ENCODE measurements at places on chromosomes 12 and 14.

DNA sequence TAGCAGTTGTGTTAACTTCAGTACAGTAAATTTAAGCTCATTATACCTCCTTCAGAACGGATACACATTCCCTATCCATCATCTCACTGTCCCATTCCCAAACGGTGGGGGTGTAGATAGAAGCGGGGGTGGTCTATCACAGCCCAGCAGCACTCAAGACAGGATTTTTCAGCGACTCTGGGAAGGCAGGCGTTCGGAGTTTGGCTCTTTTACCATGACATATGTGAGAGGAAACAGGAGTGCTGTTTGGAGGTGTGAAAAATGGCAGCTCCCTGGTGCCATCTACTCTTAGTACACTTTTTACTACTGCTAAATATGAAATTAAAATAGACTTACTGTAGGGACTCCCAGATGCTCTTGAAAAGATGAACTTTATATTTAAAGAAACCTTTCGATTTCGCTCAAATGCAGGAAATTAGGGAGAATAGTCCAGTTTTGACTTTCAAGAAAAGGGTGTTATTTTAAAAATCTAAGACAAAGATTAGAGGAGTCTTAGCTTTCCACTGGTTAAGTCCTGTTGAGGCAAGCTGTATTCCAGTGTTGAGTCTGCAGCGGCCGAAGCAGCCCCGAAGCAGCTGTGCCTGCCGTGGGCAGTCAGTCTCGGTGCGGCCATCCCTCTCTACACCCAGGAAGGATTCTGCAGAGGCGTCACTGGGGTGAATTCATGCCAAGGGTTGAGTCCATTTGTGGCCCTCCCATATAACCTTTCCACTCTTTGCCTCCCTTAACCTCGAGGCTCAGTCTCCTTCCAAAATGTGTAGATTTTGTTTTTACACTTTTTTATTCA lies 42.1 kb downstream of the KCNMB4 start:
- H3K27ac ChIP-seq = no peak overlapping the region
- H3K36me3 ChIP-seq = no peaks in the 10 kb centered on the region
- H3K4me3 ChIP-seq = no peak overlapping the region

DNA sequence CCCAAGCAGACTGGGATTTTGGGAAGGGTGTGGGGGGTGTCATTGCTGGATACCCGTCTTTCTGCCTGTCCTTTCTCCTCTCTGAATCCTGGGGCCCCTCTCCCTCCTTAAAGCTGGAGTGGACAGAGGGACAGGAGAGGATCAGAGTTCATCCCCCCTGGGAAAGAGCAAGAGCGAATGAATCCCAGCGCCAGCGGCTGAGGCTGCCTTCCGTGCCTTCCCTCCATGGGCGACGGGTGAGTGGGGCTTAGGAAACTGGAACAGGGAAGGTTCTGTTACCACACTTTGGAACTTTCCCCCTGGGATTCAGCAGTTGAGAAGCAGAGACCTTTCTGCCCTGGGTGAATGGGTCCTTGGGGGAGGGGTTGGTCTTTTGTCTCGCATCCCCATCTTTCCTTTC lies 16.2 kb upstream of the RIN3 start:
- no peak overlapping the region for H3K27ac ChIP-seq
- DNase-seq = no peak
- H3K4me1 ChIP-seq = no peaks in the 10 kb centered on the region
- no peaks in the 10 kb centered on the region for H3K27me3 ChIP-seq

- H3K27me3 ChIP-seq = no peaks in the 10 kb centered on the region
- DNase-seq = no peak
Measured at GRCh38 chr12:46524778-46525177, 152.2 kb upstream of the SLC38A2 start.

DNA sequence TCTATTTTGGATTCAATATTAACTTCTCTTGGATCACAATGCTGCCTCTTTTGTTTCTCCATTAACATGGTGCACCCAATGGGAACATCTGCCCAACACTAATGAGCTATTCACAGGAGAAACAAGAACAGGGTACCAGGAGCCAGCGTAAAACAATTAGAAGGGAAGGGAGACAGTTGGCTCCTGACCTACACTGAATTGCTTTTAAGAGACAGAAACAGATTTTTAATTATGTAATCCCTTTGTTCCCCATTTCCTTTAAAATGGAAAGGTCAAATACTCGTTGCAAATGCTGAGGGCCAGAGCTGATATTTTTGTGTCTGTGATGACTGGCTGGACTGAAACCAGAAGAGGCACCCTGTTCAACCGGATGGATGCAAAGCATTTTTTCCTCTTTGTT lies 108.3 kb downstream of the SEC23A start:
- no peak overlapping the region for H3K27ac ChIP-seq
- H3K27me3 ChIP-seq = no peaks in the 10 kb centered on the region

DNA sequence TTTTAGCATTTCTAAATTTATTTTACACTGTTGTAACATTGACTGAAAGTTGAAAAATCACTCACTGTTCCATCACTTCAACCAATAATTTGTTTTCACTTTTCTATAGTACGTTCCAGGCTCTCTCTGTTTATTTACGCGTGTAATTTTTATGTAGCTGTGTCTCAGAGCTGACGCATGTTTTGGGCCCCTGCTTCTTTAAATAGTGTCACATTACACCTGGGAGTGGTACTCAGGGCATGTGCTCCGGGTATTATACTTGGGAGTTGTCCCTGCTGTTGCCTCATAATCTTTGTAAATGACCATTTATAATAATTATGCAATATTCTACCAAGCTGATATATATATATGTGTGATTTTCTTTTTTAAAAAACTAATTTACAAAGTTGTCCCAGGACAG lies 132.8 kb upstream of the CPM start:
- H3K36me3 ChIP-seq = no peaks in the 10 kb centered on the region
- H3K4me3 ChIP-seq = no peak overlapping the region
- peaks cover 24% of the 10 kb centered on the region for H3K4me1 ChIP-seq
- DNase-seq = peak; percentile 87

DNA sequence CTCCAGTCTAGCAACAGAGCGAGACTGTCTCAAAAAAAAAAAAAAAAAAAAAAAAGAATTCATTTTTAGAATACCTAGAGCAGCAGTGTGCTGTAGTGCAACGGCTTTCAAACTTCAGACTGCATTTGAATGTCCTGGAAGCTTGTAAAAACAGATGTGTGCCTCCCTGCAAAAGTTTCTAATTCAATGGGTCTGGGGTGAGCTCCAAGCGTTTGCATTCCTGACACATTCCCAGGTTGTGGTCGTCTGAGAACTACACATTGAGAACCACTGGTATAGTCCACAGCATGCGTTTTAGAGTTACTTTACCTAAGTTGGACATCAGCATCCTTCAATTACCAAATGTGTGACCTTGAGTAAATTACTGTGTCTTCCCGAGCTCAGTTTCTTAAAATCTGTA lies 816.8 kb downstream of the NRXN3 start:
- H3K4me3 ChIP-seq = no peak overlapping the region
- peaks cover 16% of the 10 kb centered on the region for H3K27me3 ChIP-seq
- no peak for DNase-seq

DNA sequence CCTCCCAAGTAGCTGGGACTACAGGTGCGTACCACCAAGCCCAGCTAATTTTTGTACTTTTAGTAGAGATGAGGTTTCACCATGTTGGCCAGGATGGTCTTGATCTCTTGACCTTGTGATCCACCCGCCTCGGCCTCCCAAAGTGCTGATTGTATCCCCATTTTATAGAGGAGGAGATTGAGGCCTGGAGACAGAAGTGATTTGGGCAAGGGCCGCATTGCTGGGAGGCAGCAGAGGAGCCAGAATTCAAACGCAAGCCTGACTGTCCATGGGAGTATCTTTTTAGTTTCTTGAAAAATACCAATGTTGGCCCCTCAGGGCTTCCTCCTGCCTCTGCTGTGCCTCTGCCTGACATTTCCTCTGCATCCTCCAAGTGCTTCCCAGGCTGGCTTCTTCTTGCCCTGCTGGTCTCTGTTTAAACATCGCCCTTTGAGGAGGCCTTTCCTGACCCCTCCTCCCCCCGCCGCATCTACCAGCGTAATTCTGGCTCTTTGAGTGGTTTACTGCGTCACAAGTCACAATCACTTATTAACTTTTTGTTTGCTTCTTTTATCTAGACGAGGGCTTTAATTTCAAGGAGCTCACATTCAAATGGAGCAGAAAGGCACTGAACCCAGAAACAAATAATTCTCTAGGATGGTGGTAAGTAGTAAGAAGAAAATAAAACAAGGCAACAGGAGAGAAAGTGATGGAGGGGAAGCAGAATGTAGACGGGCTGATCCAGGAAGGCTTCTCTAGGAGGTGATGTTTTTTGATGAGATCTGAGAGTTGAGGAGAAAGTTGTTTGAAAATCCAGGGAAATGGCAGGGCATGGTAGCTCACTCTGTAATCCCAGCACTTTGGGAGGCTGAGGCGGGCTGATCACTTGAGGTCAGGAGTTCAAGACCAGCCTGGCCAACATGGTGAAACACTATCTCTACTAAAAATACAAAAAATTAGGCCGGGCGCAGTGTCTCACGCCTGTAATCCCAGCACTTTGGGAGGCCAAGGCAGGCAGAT lies 91.0 kb upstream of the MED13L start:
- H3K27ac ChIP-seq = no peak overlapping the region
- no peaks in the 10 kb centered on the region for H3K4me1 ChIP-seq
- no peaks in the 10 kb centered on the region for H3K27me3 ChIP-seq
- H3K4me3 ChIP-seq = no peak overlapping the region
- H3K36me3 ChIP-seq = no peaks in the 10 kb centered on the region

DNA sequence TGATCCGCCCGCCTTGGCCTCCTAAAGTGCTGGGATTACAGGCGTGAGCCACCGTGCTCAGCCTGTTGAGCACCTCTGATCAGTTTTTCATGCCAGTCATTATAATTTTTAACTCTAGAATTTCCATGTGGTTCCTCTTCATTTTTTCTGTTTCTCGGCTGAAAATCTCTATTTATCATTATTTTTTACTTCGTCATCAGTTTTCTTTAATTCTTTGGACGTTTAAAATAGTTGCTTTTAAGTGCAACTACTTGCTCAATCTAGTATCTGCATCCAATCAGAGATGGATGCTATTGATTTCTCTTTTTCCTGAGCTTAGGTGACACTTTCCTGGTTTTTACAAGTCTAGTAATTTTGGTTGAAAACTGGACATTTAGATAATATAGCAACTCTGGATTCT lies 16.8 kb downstream of the MAPKAPK5 start:
- no peak overlapping the region for H3K27ac ChIP-seq
- no peaks in the 10 kb centered on the region for H3K4me1 ChIP-seq
- no peaks in the 10 kb centered on the region for H3K27me3 ChIP-seq
- H3K36me3 ChIP-seq = peaks cover 21% of the 10 kb centered on the region
- no peak overlapping the region for H3K4me3 ChIP-seq

GRCh38 chr14:75578102-75578785 lies at the start of gene FLVCR2:
TSS of gene FLVCR2 (plus strand) at chr14:75578620. CDS start at chr14:75578973, 353 bp downstream.
- H3K4me3 ChIP-seq = no peak within 1 kb of the TSS
- no peaks in the 10 kb centered on the region for H3K4me1 ChIP-seq
- H3K27me3 ChIP-seq = peaks cover 14% of the 10 kb centered on the region
- peak within 1 kb of the TSS; percentile 11 for H3K27ac ChIP-seq
- no peaks in the 10 kb centered on the region for H3K36me3 ChIP-seq

Data from MCF 10A (cell line).